ENCODE measurements at places on chromosomes 7 and 10.

DNA sequence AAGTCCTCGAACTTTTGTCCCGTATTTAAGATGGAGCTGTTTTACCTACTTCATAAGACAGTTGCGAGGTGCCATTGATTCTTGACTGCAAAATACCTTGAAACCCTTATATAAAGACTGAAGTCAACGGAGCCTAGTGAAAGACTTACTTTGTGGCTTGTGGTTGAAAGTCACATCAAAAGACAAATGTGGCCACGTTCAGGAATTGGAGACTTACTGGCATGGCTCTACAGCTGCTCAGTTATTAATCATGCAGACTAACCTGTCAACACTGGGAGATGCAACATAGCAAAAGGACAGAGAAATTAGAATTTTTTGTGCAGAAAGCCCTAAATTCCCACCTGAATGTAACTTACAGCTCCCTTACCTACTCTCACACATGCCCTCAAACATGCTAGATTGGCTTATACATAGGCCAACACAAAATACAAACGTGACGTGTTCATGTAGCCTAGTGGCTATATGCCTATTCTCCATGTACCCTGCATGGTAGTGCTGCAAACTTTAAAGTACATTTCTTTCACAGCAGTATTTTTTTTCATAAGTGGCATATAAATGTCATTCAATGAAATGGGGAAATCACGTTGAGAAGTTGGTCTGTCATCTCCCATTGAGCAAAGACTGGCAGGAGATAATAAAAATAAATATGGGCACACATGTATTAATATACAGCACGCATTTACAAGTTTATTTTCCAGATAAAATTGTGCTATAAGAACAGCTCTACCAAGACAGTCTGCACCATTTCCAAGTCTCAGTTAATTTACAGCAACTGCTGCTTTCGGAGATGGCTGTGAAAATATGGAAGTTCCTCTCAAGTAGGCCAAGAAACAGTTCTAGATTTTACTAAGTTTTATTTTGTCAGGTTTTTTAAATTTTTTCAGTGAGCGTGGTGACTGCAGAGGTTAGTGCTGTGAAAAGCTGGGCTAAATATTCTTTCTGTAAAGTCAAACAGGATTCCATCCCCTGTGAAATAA lies 170.4 kb upstream of the C7orf33 start:
- no peak for DNase-seq

GRCh38 chr7:150631084-150631826 lies 930 bp downstream of the GIMAP6 start:
- DNase-seq = no peak

GRCh38 chr7:142943706-142944268 lies 4.5 kb downstream of the LLCFC1 start:
- DNase-seq = no peak

GRCh38 chr7:150329331-150330120 lies 6.2 kb upstream of the ACTR3C start:
- no peak for DNase-seq

DNA sequence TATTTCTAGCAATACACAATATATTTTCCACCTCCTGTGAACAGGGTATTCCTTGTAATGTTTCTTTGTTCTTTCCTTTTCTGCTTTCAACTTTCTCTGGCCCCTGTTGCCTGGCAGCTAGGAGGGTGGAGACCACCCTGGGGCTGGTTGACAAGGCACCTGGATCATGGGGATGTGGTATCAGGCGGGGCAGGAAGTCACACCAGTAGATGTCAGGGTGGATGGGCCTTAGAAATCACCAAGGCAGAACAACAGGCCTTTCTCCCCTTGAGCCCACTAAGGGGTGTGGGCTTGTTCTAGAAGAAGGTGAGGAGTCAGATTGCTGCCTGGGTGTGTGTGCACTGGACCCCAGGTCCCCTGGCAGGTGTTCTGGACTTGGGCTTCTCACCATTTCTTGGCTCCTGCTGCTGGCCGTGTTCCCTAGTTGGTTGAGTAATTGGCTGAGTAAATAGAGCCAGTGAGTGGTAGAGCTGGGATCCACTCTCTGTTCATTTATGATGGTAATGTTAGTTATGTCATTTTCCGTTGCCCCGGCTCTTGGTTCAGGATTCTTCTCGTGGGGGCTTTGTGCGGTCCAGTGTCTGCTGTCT lies 24.9 kb downstream of the ZNF783 start:
- DNase-seq = no peak

DNA sequence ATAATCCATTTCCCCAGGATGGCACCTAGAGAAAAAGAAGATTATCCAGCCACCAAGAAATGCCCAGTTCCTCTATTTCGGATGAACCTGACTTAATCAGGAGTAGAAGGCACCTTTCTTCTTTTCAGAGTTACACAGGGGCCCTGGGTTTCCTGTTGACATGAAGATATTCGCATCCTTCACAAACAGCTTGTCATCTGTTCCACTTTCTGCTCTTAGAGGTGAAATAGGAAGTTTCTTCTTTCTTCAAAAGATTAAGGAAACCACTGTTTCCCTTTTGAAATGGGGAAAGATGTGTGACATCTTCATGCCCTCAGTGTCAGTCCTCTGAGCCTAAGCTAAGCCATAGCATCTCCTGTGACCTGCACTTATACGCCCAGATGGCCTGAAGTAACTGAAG lies 39.1 kb upstream of the RAB18 start:
- no peak for DNase-seq

- DNase-seq = no peak
Measured at GRCh38 chr7:115613836-115614235, 416.7 kb downstream of the TFEC start.

DNA sequence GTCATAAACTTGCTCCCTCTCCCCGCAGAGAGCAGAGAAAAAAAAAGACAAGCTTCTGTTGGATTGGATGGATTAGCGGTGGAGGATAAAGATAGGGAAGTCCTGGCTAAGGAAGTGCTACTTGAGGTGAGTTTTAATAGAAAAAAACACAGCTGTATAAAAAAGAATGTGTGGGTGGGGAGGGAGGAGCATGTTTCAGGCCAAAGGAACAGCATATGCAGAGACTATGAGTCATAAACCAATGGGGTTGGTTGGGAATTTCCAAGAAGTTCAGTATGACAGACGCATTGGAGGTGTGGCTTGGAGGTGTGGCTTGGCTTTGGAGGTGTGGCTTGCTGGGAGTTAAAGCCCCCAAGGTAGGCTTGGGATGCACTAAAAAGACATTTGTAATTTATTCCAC lies 103.0 kb upstream of the LSM8 start:
- no peak for DNase-seq

GRCh38 chr10:14200698-14201544 lies 129.8 kb downstream of the FRMD4A start:
- no peak for DNase-seq

DNA sequence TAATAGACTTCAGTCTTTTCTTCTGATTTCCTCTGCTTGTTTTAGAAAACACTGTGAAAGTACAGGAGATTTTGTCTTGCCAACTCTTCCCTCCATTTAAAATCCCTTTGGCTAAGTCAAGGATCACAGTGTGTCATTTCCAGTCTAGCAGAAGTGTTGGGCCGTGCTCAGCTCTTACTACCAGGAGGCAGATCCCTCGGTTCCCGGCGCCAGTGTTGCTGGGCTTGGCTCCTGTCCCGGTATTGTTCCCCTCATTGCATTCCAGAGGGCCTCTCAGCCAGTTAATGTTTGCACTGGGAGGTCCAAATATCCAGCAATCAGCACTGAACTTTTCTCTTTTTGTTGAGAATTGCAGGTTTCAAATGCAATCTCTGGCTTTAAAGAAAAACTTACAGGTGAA lies 612.1 kb upstream of the MGMT start:
- DNase-seq = no peak

DNA sequence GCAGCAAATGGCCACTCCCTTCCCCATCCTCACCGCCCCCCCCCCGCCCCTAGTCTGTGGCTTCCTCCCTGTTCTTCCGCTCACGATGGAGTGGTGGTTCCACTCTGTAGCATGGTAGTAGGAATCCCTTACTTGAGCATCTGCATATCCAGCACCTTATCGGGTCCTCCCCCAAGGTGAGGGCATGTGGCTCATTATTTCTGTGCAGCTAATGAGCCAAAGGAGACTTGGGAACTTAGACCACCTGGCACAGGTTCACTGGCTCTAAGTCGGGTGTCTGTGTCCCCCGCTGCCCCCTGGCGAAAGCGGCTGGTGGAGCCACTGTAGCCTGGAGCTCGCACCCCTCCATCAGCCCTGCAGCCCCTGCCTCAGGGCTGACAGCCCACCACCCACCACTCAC lies 22.8 kb upstream of the GPR26 start:
- no peak for DNase-seq

DNA sequence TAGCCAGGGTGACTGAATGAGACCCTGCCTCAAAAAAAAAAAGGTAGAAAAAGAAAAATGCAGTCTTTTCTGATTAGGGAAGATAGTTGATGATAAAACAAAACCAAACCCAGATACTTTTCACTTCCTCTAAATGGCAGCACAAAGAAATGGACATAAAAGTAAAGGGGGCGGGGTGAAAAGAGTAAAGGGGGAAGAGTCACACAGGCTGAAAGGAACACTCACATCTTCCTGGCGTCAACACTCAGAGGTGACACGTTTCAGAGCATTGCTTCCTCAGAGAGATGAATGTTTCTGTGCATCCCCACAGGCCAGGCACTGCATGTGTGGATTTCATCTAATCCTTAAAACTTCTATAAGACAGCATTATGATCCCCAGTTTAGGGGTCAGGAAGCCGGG lies 81.2 kb downstream of the HIPK2 start:
- DNase-seq = no peak

DNA sequence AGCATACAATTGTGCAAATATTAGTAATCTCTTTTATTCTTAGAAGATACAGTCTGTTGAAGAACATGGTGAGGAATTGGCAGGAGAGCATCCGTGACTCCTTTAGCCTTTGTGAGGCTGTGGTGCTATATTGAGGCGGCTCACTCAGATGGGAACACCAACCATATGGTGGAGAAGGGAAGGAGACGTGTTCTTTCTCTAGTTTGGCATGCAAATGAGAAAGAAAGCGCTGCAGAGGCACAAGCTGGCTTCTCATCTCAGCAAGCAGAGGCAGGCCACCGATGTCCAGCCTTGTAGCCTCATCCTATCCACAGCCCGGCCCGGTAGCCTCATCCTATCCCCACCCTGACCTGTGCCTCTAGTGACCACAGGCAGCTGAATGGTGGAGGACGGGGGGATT lies 288.3 kb downstream of the CAMK1D start:
- no peak for DNase-seq

- no peak for DNase-seq
Measured at GRCh38 chr10:74011770-74012169, 13.9 kb downstream of the VCL start.

GRCh38 chr10:84755311-84755710 lies 426.9 kb downstream of the CCSER2 start:
- DNase-seq = no peak

GRCh38 chr7:28718545-28718944 lies 239.6 kb downstream of the TRIL start:
- DNase-seq = no peak

DNA sequence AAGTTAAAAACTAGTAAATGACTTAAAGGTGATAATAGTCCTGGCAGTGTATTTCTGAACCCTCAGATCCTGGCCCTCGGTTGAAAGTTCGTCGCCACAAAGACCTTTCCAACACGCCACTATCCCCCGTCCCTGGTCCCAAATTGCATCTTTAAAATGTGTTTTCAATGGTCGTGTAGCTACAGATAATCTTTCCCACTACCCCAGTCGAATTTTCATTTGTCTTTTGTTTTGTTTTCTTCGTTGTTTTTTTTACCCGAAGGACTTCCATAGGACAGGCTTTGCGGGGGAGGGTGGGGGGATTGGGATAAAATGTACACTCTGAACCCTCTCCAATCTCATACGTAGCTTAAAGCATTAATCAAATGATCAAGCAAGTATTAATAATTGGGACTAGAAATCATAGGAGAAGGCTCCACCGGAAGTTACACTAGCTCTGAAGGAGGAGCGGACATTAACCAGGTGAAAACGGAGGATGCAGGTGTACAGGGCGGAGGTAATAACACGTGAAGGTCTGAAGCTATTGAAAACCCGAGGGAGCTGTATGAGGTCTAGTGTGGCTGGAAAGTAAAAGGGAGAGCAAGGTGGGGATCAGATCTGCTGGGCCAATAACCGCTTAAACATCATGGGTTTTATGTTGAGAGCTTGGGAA lies 32.8 kb upstream of the PHF14 start:
- DNase-seq = peak; percentile 47

- no peak for DNase-seq
Measured at GRCh38 chr7:831596-832166, 595 bp upstream of the SUN1 start.

DNA sequence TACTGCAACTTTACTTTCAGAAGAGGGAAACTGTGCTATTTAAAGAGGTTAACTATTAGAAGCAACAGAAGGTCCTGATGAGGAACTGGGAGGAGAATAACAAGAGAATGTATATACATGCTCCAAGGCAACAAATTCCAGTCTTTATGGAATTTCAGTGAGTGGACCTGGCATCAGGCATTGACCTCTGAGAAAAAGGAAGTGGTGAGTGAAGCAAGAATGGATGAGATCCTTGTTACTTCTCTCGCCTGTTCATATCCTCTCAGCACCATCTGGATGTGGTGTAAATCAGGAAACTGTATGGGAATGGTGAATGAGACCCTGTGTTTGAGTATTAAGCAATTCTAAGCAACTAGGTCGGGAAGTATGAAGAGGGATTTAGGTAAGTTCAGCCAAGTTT lies 30.3 kb upstream of the KBTBD2 start:
- no peak for DNase-seq

DNA sequence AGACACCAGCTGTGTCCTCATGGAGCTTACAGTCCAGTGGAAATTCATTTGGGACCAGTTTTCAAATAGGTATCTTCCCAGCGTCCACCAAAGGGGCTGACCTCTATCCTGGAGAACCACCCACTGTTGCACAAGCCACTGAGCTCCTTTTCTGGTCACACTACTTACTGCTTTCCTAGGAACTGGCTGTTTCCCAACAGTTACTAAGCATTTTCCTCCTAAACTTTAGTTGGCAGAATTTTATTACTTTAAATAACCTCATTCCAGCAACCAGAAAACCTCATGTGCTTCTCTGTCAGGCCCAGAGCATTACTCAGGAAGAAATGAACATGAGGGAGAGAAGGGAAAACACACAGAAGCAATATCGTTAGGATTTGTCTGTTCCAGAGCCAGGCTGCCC lies 183.1 kb downstream of the GPAM start:
- no peak for DNase-seq

DNA sequence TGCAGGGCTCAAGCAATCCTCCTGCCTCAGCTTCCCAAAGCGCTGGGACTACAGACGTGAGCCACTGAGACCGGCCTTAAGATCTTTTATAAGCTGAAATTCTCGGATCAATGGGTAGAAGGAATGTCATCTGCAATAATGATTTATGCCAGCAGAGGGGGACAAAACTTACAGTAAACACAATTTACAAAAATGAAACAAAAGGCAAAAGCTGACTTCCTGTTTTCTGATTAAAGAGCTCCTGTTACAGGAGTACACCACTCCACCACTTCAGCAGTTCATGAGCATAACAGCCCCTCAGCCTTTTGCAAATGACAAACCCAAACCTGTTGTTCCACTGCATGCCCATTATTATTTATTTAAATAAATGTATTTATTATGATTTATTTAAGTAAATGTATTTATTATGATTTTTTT lies 88.5 kb upstream of the ATP6V0A4 start:
- DNase-seq = peak; percentile 68

GRCh38 chr7:123916240-123916724 lies 8.8 kb upstream of the SPAM1 start:
- no peak for DNase-seq

- no peak for DNase-seq
Measured at GRCh38 chr7:85773116-85773728, 586.4 kb upstream of the SEMA3D start.

GRCh38 chr10:12350925-12351324 lies 1.6 kb downstream of the CAMK1D start:
- DNase-seq = no peak

Data from germinal center (tissue), 1 donor.